Esophagus muscularis mucosa (tissue), 4 donors: ENCODE measurements at places on chromosomes 3 and 15. TPM values are rescaled to one million over a fixed set of nuclear protein-coding genes. Genes with fewer than 3 reads are reported as not detected.

The RTP3 gene
- total RNA-seq: not detected

The FOXL2NB gene
- not detected for total RNA-seq

DNA sequence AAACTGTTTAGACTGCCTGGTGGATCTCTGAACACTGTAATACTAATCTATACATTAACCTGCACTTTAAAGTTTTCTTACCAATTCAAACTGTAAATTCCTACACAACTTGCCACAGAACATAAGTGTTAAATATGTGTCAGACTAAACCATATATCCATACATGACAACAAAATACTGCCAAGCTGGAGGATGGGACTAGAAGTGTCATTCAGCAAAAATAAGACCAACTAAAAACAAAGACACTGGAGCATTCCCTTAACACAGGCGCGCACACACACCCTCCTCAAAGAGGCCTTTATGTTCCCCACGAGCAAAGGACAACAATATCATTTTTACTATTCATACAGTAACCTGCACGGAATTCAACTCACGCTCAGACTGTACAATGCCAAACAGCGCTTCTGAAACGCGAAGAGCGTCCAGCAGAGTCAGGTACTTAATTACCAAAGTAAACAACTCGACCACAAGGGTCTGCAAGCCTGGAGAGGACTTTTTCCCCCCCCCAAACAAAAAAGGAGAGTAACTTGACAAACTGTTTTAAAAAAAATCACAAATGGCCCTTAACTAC is 1.1 kb downstream of the DCUN1D1 start:
- peak overlapping the region; percentile 90 for H3K27ac ChIP-seq
- peak overlapping the region; percentile 99 for H3K4me3 ChIP-seq
- peaks cover 17% of the 10 kb centered on the region for H3K4me1 ChIP-seq

The ZBED2 gene
- not detected for total RNA-seq

DNA sequence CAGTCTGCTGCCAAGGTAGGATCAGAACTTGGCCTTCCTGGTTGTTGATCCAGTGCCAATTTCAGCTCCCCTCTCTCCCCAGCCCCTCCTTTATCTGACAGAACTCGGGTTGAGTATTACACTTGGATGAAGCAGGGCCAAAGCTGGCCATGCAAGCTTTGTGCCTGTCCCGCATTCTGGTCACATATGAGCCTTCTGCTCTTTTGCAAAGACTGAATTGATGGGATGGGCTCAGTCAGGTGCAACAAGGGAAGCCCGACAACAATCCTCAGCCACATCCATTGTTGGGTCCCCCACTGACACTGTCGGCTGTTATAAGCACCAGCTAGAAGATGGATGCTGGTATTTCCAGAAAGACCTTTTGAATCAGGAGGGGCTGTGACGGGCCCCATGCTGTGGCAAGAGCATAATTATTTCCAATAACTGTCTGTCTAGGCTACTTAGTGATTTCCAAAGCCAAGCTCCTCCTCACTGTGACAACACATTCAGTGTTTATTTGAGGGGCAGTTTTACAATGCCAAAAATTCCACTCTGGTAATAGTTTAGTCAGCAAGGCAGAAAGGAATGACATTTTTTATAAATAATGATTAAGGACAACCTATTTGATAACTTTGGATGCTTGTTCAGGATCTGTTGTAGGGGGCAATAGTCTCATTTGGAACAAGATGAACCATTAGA is 146.8 kb upstream of the FRMD4B start:
- no peak overlapping the region for H3K4me3 ChIP-seq
- no peaks in the 10 kb centered on the region for H3K36me3 ChIP-seq
- DNase-seq: no peak
- peaks cover 4% of the 10 kb centered on the region for H3K27me3 ChIP-seq
- H3K27ac ChIP-seq: no peak overlapping the region
- peaks cover 16% of the 10 kb centered on the region for H3K4me1 ChIP-seq

DNA sequence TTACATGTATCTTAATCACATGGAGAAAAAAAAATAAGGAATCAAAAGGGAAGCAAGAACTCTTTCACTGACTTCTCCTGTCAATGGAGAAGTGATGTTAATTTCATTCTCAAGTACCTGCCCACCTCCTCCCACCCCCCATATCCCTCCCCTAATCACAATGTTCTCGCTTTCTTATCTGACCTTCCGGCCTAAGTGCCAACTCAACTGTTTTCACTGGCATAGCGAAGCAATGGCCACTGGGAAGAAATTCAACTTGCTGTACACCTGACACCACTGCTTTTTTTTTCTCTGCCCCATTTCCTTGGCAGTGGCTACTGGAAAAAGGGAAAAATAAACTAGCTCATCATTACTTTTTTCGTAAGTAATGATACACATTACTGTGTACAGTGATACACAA is 3.8 kb downstream of the SGO1 start:
- peaks cover 13% of the 10 kb centered on the region for H3K4me1 ChIP-seq
- no peaks in the 10 kb centered on the region for H3K36me3 ChIP-seq
- H3K4me3 ChIP-seq: no peak overlapping the region
- H3K27ac ChIP-seq: no peak overlapping the region
- DNase-seq: no peak
- H3K27me3 ChIP-seq: no peaks in the 10 kb centered on the region

GRCh38 chr3:172701751-172702150 is 9.1 kb downstream of the NCEH1 start:
- H3K4me1 ChIP-seq: peaks cover 9% of the 10 kb centered on the region
- DNase-seq: no peak
- no peaks in the 10 kb centered on the region for H3K36me3 ChIP-seq
- H3K27ac ChIP-seq: no peak overlapping the region

DNA sequence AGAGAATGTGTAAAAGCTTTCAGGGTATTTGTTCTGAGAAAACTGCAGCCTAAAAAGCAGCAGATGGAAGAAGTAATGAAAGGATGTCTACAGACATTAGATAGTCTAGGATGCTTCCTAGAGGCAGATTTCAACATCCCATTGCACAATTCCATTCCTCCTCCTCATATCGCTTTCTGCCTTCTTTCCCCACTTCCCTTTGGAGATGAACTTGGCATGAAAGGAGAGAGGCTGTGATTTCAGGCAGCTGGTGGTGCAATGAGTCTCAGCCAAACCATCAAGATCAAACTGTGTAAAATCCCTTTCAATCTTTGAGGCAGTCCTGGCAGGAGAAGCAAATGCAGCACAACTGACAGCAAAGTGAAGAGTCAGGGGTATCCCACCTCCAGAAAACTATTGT is 438.7 kb upstream of the KCNMB2 start:
- no peaks in the 10 kb centered on the region for H3K4me1 ChIP-seq
- no peak overlapping the region for H3K4me3 ChIP-seq
- DNase-seq: no peak
- H3K36me3 ChIP-seq: no peaks in the 10 kb centered on the region

DNA sequence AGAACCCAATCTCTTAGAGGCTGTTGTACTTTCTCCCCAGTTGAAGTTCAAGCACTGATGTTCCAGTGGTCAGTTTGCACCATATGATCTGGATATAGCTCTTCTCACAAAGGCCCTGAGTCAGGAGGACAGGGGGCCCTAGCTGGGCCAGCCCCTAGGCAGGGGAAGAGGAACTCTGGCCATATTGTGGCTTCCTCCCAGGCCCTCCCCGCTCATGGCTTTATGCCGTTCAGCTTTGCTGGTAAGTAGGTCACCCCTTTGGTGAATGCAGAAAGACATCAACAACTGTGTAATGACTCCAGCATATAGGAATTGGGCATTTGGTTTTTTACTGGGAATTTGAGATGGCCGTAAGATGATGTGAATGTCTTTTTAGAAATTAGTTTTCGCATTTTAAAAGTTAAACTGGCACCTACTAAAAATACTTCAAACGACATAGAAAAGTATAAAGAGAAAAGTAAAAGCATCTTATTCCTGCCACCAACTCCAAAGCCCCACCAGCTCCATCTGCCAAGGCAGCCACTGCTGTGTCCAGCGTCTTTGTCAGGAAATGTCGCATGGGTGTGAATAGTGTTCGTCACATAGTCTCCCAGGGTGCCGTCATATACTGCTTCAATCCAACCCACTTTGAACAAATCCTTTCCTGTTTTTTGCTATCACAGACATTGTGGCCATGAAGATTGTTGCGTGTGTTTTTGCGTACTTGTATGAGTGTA is 25.3 kb downstream of the CCR9 start:
- no peaks in the 10 kb centered on the region for H3K36me3 ChIP-seq
- H3K4me1 ChIP-seq: peaks cover 12% of the 10 kb centered on the region
- no peak overlapping the region for H3K27ac ChIP-seq
- no peaks in the 10 kb centered on the region for H3K27me3 ChIP-seq
- H3K4me3 ChIP-seq: no peak overlapping the region

DNA sequence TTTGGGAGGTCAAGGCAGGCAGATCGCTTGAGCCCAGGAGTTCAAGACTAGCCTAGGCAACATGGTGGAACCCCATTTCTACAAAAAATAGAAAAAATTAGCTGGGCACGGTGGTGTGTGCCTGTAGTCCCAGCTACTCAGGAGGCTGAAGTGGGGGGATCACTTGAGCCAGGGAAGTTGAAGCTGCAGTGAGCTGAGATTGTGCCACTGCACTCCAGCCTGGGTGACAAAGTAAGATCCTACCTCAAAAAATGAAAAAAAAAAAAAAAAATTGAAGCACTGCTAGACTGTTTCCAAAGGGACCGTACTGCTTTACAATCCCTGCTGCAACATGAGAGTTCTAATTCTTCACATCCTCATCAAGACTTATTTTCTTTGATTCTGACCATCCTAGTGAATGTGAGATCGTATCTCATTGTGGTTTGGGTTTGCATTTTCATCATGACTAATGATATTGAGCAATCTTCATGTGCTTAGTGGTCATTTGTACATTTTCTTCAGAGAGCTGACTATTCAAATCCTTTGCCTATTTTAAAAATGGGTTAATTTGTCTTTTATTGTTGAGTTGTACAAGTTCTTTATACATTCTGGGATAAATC is 10.8 kb downstream of the CMTM8 start:
- H3K27me3 ChIP-seq: no peaks in the 10 kb centered on the region
- H3K27ac ChIP-seq: no peak overlapping the region
- no peaks in the 10 kb centered on the region for H3K4me1 ChIP-seq
- no peak for DNase-seq

DNA sequence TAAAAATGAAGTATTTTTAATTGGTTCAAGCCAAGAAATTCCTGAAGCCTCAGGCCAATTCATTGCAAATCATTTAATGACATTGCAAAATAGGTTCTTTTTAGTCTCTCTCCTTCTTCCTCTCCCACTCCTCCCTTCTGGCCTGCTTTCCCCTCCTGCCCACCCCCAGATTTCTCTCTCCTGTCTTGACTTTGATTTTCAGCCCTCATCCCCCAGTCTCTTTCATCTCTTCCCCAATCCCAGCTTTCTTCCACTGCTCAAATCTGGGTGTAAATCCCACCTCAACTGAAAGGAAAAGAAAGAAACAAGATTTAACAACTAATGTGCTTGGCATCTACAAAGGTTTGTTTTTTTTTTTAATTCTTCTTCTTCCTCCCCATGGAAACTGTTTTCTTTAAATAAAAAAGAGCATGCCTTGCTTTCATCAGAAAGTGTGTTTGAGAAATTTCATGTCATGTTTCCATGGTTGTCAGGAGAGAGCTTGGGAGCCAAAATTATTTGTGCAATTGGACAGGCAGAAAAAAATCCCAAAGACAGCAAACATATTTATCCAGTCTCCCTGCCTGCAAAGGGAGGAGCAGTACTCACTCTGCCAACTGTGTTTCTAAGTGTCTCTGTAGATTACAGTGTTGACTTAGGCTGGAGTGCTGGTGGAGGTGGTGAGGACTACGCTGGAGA is 50.4 kb downstream of the BOC start:
- no peak overlapping the region for H3K4me3 ChIP-seq
- H3K27me3 ChIP-seq: no peaks in the 10 kb centered on the region
- no peak for DNase-seq

The IFT80 gene
- total RNA-seq: 9.6 TPM

The CPB1 gene
- total RNA-seq: not detected

The STT3B gene
- total RNA-seq: 68.4 TPM

GRCh38 chr3:11480663-11481298 is 162.9 kb downstream of the VGLL4 start:
- no peak overlapping the region for H3K4me3 ChIP-seq
- no peak for DNase-seq

The RTP4 gene
- total RNA-seq: 0.50 TPM

DNA sequence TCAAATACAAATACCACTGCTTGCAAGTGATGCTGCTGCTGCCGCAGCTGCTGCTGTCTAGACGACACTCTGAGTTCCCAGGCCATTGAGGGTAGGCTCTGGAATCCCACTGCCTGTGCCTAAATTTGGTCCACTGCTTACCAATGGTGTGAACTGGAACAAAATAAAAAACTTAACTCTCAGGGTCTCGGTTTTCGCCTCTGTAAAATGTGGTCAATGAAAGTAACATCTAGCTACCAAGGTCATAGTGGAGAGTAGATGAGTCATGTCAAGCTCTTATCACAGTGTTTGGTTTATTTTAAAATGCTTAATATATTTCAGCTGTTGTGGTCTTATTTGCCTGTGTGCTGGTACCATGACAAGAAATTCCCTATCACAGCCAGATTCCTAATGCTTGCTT is 299.3 kb downstream of the CLSTN2 start:
- H3K27me3 ChIP-seq: no peaks in the 10 kb centered on the region
- H3K4me1 ChIP-seq: peaks cover 4% of the 10 kb centered on the region
- no peaks in the 10 kb centered on the region for H3K36me3 ChIP-seq
- DNase-seq: no peak

- no peak overlapping the region for H3K27ac ChIP-seq
- DNase-seq: no peak
- H3K36me3 ChIP-seq: no peaks in the 10 kb centered on the region
These were observed 991.1 kb downstream of the GBE1 start for GRCh38 chr3:80770106-80771074.

GRCh38 chr15:70508561-70509281 is 254.6 kb downstream of the UACA start:
- no peak overlapping the region for H3K27ac ChIP-seq
- H3K36me3 ChIP-seq: no peaks in the 10 kb centered on the region
- DNase-seq: no peak
- H3K27me3 ChIP-seq: no peaks in the 10 kb centered on the region
- peaks cover 30% of the 10 kb centered on the region for H3K4me1 ChIP-seq

DNA sequence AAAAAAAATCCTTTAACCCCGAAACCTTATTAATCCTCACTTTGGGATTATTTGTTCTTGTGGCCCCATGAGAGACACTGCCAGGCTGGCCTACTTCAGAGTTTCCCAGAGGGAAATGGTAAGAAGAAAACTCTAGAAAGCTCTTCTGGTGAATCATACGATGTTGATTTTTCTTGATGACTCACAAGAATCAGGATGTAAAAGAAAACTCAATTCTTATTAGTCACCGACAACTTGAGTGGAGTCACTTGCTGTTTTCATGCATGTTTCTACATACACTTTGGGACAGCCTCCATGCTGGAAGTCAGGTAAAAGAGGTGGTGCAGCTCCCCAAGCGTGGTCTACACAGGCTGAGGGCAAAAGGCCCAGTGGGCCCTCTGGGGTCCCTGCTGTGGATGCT is 42.8 kb downstream of the MYO5C start:
- H3K36me3 ChIP-seq: peaks cover 3% of the 10 kb centered on the region
- H3K4me3 ChIP-seq: no peak overlapping the region
- peaks cover 15% of the 10 kb centered on the region for H3K4me1 ChIP-seq
- no peak overlapping the region for H3K27ac ChIP-seq
- no peaks in the 10 kb centered on the region for H3K27me3 ChIP-seq

The MKRN2OS gene
- total RNA-seq: not detected
